Astrocyte of the hippocampus (primary cell): ENCODE measurements at places on chromosomes 5 and 9.

- DNase-seq: no peak
Measured at GRCh38 chr9:80028501-80028900, 456.7 kb downstream of the TLE4 start.

GRCh38 chr9:131594906-131595665, 49.8 kb downstream of the PRRT1B start:
- DNase-seq: no peak

GRCh38 chr9:137162505-137163364, 7.1 kb downstream of the LRRC26 start:
- no peak for DNase-seq

GRCh38 chr5:55438998-55439397, 95.8 kb downstream of the PLPP1 start:
- DNase-seq: peak; percentile 87

DNA sequence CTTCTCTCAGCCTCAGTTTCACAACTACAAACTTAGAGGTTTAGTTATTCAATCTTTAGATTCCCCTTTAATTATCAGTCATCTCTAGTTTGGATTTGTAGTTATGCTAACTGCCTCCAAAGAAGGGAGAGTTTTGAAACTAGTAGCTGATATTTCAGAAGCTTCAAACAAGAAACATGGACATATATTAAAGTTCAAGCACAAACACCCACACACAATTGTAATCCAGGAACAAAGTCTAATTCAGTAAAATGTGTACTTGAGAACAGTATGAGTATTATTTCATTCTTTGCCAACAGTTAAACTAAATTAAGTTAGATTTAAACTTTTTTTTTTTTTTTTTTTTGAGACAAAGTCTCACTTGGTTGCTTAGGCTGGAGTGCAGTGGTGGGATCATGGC, 71.2 kb upstream of the ABCA1 start:
- DNase-seq: no peak

GRCh38 chr5:180860273-180860886, 696 bp downstream of the ZFP62 start:
- no peak for DNase-seq

- DNase-seq: no peak
Measured at GRCh38 chr9:122342323-122343050, 28.3 kb upstream of the PTGS1 start.

DNA sequence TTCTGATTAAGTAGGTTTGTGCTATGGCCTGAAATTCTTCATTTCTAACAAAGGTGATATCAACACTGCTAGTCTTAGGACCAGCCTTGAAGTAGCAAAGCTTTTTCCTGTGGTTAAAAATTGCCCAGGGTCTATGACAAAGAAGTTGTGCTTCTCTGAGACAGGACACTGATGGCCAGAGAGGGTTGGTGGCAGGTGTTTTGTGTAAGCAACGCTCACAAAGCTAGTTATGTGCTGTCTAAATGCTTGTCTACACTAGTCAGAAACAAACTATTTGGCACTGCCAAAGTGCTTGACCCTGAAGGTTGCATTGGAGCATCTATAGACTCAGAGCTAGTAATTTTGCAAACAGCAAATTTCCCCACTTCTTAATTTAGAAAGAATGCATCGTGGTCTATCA, 44.1 kb upstream of the SELENOP start:
- no peak for DNase-seq

- peak; percentile 10 for DNase-seq
Measured at GRCh38 chr5:61563401-61563800, 231.3 kb downstream of the ZSWIM6 start.

- no peak for DNase-seq
Measured at GRCh38 chr9:33923998-33924701, 107.2 kb downstream of the UBE2R2 start.

- peak; percentile 79 for DNase-seq
Measured at GRCh38 chr9:130872912-130873503, 23.6 kb downstream of the QRFP start.

DNA sequence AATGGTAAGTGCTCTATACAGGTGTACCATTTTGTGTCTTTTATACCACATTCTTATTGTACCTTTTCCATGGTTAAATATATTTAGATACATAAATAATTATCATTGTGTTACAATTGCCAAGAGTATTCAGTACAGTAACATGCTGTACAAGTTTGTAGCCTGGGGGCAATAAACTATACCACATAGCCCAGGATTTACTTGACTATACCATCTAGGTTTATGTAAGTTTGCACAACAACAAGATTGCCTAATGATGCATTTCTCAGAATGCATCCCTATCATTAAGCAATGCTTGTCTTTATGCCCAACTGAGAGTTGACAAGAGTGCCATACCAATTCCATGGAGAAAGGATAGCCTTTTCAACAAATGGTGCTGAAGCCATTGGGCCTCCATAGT, 136.7 kb upstream of the PJA2 start:
- no peak for DNase-seq
